ENCODE measurements at places on chromosomes 7 and 10.
A peak's percentile ranks its signal among the peaks of the same experiment; 100 is the strongest.

DNA sequence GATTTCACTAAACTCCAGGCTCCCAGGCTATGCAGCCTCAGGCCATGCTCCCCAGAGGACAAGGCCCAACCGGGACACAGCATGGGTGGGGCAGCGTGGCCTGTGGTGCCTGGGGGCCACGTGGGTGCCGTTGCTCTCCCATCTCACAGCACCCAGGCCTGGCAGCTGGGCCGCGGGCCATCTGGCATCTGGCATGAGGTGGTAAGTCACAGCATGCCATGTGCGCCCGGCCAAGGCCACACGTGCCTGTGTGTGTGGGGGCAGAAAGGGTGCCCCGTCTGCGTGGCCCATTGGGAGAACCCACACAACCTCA, 204.1 kb downstream of the EBF3 start:
- no peak for DNase-seq

DNA sequence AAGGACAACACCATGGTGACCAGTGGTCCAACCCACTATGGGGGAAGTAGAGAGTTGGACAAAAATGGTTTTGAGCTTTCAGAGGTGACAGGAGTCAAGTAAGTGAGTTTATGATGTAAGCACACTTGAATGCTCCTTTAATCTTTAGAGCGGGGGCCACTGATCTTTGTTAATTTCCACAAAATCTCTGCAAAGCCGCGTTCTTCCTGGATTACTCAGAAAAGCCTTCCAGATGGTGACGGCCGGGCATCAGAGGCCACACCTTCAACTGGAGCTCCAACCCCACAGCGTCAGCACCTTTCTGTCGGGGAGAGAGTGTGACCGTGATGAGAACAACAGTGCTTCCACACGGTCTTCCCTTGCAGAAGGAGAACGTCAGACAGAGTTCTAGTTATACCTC, 35.2 kb upstream of the KLF6 start:
- DNase-seq, result no peak

DNA sequence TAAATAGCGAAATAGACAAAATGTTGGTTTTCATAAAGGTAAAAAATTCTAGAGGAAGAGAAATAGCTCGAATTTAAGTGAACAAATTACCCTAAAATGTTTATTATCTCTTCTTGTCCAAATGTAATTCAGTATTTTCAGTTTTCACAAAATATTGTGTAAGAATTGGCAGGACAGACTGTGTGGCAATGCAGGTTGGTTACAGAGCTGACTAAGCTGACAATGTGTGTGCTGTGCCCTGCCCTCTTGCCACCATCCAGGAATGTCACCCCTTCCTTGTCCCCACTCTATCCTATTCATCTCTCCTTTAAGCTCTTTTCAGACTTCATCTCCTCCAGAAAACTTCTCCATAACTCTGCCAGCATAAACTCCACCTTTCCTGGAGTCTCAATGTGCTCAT, 46.1 kb downstream of the COL28A1 start:
- no peak for DNase-seq

DNA sequence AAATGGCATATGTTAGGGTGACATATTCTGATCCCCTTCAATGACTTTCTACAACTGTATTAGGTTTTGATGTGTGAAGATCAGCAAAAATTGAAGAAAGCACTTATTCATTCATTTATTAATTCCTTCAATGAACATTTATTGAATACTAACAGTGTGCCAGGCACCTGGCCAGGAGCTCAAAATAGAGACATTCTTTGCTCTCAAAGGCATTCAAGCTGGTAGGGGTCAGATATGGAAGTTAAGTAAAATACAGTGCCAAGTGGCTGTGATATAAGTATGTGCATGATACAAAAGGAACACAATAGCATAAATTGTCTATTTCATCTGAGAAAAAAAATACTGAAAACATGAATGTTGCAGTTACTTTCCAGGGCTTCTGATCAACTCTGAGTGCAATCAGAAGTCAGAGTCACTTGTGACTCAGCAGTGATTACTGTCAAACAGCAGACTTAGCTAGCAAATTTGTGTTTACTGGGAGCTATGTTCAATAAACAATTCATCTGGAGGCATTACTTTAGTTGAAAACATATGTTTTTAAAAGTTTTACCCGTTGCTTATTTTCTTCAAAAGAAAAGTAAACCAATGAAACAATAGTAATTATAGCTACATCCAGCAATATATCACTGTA, 60.4 kb upstream of the CACNB2 start:
- DNase-seq, result no peak

GRCh38 chr10:29767968-29768367, 133.2 kb upstream of the SVIL start:
- no peak for DNase-seq

GRCh38 chr7:1314021-1314907, 81.6 kb downstream of the UNCX start:
- DNase-seq, result no peak

- no peak for DNase-seq
Observed at GRCh38 chr10:58667658-58668310, 155.1 kb downstream of the BICC1 start.

- peak; percentile 27 for DNase-seq
Observed at GRCh38 chr7:139762886-139763285, 14.9 kb downstream of the HIPK2 start.

DNA sequence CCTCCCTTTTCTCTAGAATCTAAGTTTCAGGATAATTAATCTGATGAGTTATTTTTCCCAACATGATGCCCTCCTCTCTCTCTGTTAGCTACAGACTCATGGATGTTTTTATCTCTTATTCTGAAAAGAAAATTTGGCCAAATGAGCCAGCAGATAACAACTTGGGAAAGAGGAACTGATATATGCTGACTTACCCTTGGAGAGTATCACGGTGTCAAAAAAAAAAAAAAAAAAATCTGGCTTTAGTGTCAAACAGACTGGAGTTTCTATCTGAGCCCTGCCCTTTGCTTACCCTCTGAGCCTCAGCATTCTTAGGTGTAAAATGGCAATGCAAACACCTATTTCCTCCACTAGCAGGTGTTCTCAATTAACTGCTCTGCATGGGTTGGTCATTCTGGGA, 190.4 kb downstream of the AHR start:
- no peak for DNase-seq

DNA sequence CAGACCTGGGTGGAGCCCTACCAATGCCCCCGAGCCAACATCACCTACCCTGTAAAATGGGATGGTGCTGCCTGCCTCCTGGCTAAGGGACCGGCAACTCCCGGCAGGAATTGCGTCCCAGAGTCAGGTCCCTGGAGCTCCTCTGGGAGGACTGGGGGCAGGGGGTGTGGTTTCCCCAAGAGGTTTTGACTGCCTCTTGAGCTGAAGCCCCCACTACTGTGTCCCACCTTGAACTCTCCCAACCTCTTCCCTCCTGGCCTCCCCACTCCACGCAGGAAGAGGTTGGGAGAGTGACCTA, 1.3 kb downstream of the SH2B2 start:
- DNase-seq, result peak; percentile 59

- peak; percentile 28 for DNase-seq
Observed at GRCh38 chr10:21015851-21016250, 118.7 kb upstream of the NEBL start.

GRCh38 chr7:70374772-70375533, 757.0 kb upstream of the GALNT17 start:
- DNase-seq, result no peak

GRCh38 chr10:4169448-4169847, 384.4 kb upstream of the KLF6 start:
- no peak for DNase-seq

- DNase-seq, result no peak
Observed at GRCh38 chr10:16231734-16232435, 204.9 kb upstream of the PTER start.

- peak; percentile 83 for DNase-seq
Observed at GRCh38 chr7:39453743-39454355, 112.4 kb upstream of the YAE1 start.

GRCh38 chr10:61628875-61629513, 33.7 kb upstream of the CABCOCO1 start:
- peak; percentile 81 for DNase-seq

DNA sequence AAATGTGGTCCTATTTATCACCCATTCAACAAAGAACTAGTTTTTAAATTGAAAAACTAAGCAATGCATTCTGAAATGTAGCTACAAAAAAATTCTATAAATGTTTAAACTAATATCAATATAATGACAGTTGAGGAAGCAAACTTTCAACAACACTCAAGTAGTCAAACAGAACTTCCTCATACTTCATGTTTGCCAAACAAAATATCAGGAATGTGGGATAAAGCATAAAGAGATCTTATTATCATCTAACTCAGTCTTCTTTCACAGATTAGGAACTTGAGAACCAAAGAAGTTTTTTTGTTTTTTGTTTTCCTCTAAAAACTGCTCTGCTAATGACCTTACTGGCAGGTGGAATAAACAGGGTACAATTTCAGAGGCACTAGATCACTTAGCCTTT, 116.2 kb downstream of the JAZF1 start:
- no peak for DNase-seq

DNA sequence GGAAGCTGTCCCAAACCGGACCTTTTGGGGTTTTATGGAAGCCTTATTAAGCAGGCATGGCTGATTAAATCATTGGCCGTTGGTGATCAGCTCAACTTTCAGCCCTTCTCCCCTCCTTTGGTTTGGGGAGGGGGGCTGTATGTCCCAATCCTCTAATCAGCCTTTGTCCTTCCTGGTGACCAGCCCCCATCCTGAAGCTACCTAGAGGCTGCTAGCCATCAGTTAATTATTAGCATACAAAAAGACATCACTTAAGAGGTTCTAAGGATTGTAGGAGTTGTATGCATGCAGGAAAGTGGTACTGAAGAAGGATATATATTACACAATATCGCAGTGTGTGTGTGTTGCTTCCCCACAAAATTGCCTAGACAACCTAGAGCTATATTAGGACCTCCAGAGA, 553.3 kb upstream of the FZD8 start:
- peak; percentile 38 for DNase-seq

DNA sequence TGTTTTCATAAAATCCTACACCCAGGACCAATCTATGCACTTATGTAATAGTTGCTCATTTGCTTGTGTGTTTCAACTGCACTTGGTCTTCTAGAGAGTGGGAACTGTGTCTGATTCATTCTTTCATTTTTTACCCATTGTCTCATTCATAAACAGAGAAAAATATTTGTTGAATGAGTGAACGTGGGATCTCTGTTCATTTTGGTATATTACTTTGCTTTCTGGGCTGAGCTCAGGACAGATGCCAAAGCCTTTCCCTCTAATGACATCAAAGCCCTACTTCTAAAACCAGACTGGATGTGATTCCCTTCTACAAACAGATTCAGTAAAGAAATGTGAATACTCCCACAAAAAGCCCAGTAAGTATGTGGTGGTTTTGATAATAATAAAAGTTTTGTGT, 145.2 kb downstream of the ST7 start:
- no peak for DNase-seq

DNA sequence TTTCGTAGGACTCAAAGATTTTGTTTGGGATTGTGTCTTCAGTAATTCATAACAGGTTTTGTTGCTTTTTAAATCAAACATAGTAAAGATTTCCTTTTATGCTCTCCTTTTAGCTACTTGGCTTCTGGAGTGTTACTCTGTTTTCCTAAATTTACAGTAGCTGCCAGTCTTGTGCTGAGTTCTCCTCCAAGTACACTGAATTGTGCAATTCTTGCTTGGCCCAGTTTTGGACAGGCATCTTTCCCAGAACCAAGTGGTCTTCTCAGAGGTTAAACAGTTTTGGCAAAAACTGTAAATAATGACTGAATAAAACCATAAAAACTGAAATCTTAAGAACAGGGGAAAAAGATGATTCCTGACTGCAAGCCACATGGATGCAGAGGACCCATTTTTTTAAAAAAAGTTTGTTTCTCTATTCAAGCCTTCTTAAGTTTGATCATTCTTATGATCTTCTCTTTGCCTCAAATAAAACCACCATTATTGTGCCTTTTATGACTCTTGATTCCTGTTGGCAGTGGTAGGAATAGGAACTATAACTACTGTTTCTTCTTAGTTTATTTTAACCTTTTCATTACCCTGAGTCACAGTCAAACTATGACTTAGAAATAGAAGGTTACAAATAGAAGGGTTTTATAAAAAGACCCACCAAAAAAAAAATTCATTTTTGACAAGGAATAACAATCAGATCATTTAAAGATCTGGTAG, 88.0 kb downstream of the MDFIC start:
- DNase-seq, result no peak

DNA sequence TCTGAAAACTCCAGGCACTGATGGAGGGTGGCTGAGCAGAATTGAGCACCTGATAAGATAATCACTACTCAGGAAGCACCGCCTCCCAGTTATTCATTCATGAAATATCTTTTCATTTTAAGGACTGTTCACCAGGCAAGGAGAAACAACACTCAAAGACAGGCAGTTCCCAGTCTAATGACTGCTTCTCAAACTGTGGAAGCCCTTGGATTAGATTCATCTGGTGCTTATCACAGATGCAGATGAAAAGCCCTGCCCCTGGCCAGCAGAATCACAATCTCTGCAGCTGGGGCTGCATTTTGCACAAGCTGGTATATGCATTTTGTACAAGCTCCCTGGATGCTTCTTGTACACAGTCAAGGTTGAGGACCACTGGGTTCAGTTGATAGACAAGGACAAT, 109.7 kb downstream of the ELMO1 start:
- no peak for DNase-seq

DNA sequence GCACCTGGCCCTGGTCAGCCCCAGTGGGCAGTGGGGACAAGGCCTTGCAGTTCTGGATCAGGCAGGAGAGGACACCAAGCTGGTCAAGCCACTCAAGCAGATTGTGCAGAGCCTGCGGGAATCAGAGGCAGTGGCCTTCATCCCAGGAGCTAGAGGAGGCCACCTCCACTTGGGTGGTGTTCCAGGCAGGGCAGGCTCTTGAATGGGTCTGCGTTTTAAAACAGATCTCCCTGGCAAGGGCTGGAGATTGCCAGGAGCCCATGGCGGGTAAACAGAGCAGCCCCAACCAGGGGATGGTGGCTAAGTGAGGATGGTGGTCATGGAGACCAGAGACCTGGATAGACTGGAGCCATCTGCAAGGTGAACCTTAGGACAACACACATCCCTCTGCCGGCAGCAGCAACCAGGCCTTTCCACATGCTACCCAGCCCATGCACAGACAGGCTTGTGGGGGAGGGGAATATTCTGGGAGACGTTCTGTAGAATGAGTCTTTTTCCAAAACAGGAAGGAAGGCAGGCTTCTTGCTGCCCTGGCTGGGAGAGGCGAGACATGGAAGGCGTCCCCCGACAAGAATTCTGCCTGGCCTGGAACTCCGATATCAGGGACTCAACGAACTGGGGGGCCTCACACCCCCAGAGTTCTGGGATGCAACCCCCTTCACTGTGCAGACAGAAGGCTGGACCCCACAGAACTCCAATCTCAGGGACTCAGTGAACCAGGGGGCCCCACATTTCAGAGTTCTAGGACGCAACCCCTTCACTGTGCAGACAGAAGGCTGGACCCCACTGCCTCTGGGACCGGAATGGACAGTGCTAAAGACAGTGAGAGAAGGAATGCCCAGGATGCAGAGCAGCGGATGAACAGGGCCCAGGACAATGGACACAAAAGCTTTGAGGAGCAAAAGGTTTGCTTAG, 264.8 kb downstream of the PTPRN2 start:
- DNase-seq, result no peak

DNA sequence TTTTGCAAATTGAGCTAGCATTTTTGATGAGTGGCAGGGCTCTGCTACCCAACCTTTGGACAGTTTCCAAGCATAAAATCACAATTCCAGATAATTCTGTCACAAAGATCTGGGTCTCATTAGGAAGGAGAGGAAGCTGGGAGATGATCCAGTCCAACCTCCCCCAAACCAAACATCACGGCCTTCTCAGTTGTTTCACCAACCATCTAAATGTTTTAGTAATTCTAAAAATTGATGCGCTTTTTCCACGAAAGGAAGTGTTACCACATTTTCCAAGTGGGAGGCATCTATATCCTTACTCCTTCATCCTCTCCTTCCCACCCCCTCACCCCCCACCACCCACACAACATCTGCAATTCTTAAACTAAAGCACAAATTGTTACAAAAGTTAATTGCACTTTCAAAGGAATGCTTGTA, 108.3 kb downstream of the EGFR start:
- DNase-seq, result no peak
